ENCODE measurements at places on chromosomes 6 and 20.

GRCh38 chr6:29564875-29565274 lies 5.3 kb upstream of the UBD start:
- no peak for DNase-seq

DNA sequence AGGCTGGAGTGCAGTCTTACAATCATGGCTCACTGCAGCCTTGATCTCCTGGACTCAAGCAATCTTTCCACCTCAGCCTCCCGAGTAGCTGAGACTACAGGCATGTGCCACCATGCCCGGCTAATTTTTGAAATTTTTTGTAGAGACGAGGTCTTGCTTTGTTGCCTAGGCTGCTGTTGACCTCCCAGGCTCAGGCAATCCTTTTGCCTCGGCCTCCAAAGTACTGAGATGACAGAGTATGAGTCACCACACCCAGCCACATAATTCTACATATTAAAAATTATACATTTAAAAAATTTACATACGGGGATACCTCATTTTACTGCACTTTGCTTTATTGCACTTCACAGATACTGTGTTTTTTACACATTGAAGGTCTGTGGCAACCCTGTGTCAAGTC lies 115.1 kb downstream of the MAN1A1 start:
- no peak for DNase-seq

- no peak for DNase-seq
These were observed 10.3 kb downstream of the MKKS start for GRCh38 chr20:10423735-10424134.

DNA sequence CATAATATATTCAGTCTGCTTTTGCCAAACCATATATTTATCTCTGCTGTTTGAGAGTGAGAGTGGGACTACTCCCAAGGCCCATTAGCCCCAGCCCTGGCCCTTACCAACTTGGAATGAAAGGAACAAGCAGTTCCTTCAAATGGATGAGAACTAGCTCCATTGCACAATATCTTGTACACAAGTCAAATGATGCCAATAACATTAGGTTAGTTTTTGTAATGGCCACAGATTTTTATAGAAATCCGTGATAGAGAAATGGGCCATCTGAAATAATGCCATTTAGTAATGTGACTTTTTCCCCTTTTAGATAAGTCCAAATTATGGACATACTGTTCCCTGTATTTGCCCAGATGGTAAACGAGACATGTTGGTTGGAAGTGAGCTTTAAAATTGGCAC lies 117.0 kb downstream of the MAP3K7 start:
- no peak for DNase-seq

- DNase-seq, result no peak
These were observed 344.7 kb downstream of the CDH4 start for GRCh38 chr20:61596687-61597330.

GRCh38 chr6:149363154-149363553 lies 36.9 kb upstream of the SUMO4 start:
- no peak for DNase-seq
